ENCODE measurements at places on chromosomes 12 and 14.

- no peak overlapping the region for H3K27ac ChIP-seq
- no peak overlapping the region for H3K4me3 ChIP-seq
- no peaks in the 10 kb centered on the region for H3K27me3 ChIP-seq
- DNase-seq: no peak
- H3K4me1 ChIP-seq: no peaks in the 10 kb centered on the region
- H3K36me3 ChIP-seq: no peaks in the 10 kb centered on the region
These were observed 51.7 kb upstream of the RASSF8 start for GRCh38 chr12:25906651-25907340.

- H3K36me3 ChIP-seq: peaks cover 3% of the 10 kb centered on the region
- no peak overlapping the region for H3K4me3 ChIP-seq
- peaks cover 13% of the 10 kb centered on the region for H3K4me1 ChIP-seq
- no peak overlapping the region for H3K27ac ChIP-seq
- no peaks in the 10 kb centered on the region for H3K27me3 ChIP-seq
These were observed 8.1 kb downstream of the CPSF6 start for GRCh38 chr12:69247268-69248018.

DNA sequence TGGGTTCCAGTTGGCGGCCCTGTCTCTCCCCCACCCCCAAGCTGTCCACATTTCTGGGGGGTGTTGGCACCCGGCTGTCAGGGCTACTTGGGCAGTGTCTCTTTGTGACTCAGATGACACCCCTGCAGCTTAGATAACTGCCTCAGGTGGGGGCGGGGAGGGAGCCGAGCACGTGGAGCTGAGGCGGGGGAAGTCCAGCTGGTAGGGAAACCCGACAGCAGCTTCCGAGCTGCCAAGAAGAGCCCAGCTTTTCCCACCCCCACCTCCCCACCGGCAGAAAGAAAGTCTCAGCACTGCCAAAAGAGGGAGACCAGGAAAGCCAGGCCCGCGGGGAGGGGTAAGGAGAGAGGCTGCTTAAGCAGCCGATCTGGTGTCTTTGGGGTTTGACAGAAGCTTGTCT, 1.4 kb downstream of the LRTM2 start:
- no peak overlapping the region for H3K4me3 ChIP-seq
- no peaks in the 10 kb centered on the region for H3K36me3 ChIP-seq
- H3K4me1 ChIP-seq: no peaks in the 10 kb centered on the region
- no peaks in the 10 kb centered on the region for H3K27me3 ChIP-seq
- no peak for DNase-seq

DNA sequence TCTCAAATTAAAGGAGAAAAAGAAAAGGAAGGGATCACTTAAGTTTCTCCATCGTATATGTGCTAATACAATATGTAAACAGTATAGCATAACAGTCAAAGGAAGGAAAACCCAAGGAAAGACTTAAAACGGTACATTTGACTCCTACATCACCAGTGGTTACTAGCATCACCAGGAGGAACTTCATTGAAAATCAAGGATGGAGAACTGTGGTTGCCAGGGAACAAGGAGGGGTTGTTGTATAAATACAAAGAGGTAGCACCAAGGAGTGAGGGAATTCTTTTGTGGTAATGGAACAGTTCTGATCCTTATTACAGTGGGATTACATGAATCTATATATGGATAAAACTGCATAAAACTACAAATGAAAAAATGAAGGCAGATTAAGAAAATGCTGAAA, 1.6 kb downstream of the ZFYVE26 start:
- H3K4me1 ChIP-seq: peaks cover 14% of the 10 kb centered on the region
- no peaks in the 10 kb centered on the region for H3K36me3 ChIP-seq
- no peak for DNase-seq
- H3K4me3 ChIP-seq: no peak overlapping the region
- no peaks in the 10 kb centered on the region for H3K27me3 ChIP-seq

GRCh38 chr12:120584343-120585149, 3.3 kb upstream of the POP5 start:
- H3K4me1 ChIP-seq: peaks cover 32% of the 10 kb centered on the region
- H3K27me3 ChIP-seq: peaks cover 29% of the 10 kb centered on the region
- no peak overlapping the region for H3K27ac ChIP-seq

- DNase-seq: no peak
- no peaks in the 10 kb centered on the region for H3K36me3 ChIP-seq
- H3K27ac ChIP-seq: no peak overlapping the region
- peaks cover 23% of the 10 kb centered on the region for H3K27me3 ChIP-seq
- H3K4me3 ChIP-seq: no peak overlapping the region
These were observed 50.5 kb upstream of the FBRSL1 start for GRCh38 chr12:132439333-132439904.

- no peaks in the 10 kb centered on the region for H3K27me3 ChIP-seq
- H3K4me3 ChIP-seq: no peak overlapping the region
- no peaks in the 10 kb centered on the region for H3K36me3 ChIP-seq
- no peak for DNase-seq
- H3K27ac ChIP-seq: no peak overlapping the region
These were observed 5.1 kb downstream of the KRT85 start for GRCh38 chr12:52362118-52362726.

DNA sequence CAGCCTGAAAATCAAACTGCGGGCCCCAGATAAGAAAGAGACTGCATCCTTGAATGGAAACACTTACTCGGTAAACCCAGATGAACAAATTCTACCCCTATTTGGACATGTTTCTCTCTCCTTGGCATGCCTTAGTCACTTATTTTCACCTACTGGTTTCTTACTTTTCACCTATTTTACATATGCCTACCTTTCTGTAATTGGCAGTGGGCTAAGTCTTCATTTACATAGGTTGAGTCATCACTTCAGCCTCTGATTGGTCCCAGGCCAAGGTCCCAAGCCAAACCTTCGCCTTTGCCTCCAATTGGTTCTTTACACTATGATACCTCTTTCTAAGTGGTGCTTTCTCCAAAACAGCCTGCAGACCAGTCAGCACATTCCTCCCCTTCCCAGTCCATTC, 111.3 kb downstream of the DYRK2 start:
- H3K4me3 ChIP-seq: no peak overlapping the region
- no peak overlapping the region for H3K27ac ChIP-seq
- H3K36me3 ChIP-seq: no peaks in the 10 kb centered on the region
- no peaks in the 10 kb centered on the region for H3K4me1 ChIP-seq

DNA sequence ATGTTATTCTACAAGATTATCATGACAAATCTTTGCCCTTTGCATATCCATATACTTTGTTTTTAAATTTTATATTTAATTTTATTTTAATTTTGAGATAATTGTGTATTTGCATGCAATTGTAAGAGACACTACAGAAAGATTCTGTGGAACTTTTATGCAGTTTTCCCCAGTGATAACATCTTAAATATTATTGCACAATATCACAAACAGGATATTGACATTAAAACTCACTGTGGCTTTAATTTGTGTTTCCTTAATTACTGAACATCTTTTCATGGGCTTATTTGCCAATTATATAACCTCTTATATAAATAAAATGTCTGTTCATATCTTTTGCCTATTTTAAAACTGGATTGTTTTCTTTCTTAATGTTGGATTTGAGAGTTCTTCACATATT, 95.6 kb downstream of the ASCL1 start:
- H3K4me3 ChIP-seq: no peak overlapping the region
- no peak overlapping the region for H3K27ac ChIP-seq
- no peaks in the 10 kb centered on the region for H3K36me3 ChIP-seq
- DNase-seq: no peak
- H3K4me1 ChIP-seq: no peaks in the 10 kb centered on the region

- no peaks in the 10 kb centered on the region for H3K27me3 ChIP-seq
- no peak for DNase-seq
- H3K27ac ChIP-seq: no peak overlapping the region
- H3K4me1 ChIP-seq: no peaks in the 10 kb centered on the region
- no peaks in the 10 kb centered on the region for H3K36me3 ChIP-seq
These were observed 30.0 kb upstream of the DUSP6 start for GRCh38 chr12:89382328-89382727.

DNA sequence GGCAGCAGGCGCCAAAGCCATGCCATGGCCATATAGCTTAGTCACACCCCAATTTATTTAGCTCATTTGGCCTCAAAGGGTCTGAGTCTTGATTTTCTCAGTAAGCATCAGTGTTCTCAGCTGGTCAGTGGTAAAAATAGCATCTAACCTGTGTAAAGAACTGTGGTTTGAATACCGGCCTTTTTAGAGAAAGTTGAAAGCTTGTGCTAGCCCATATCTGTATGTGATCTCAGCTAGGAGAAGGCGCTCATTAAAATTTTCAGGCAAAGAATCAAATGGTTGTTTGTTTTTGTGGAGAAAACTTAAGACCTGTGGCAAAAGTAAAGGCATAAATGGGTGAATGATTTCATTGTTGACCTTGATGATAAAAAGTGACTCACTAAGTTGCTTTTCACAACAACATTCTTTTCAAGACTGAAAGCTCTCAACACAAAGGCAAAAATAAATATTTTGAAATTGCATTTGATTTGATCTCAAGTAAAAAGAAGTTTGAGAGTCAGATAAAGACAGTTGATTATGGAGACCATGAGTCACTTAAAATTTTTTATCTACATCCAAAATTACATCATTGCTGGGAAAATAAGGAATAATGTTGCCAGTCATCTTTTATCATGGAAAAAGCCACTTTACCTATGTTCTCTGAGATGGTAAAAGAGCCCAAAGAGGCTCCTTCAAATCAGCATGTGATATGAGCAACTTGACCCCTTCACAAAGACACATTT, 128.5 kb upstream of the RGS6 start:
- H3K27ac ChIP-seq: no peak overlapping the region
- no peak for DNase-seq
- peaks cover 5% of the 10 kb centered on the region for H3K27me3 ChIP-seq
- H3K4me1 ChIP-seq: no peaks in the 10 kb centered on the region

DNA sequence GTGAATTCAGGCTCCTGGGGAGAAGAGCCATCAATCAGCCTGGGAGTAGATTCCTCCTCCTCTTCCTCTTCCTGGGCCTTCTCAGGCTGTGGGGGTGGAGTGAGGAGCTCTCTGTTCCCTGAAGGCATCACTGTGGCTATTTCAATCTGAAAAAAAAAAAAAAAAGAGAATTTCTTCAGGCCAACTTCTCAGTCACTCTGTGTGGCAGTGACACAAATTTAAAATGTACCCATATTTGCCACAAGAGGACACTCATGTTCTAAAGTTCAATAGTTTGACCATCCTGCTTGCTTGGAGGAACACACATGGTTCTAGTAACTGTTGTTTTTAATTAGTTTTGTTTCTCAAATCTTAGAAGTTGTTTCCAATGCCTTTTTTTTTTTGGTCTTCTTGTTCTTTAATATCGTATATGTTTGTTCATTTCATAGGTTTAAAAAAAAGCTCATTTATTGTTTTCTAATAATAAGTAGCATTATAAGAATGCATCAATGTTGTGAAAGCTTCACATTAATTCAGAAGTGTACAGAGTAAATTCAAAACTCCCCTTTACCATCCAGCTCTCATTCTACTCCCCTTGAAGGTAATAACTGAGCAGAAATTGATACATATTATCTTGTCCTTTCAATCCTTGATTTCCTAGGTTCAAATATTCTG, 23.3 kb upstream of the CCER1 start:
- no peaks in the 10 kb centered on the region for H3K27me3 ChIP-seq
- H3K27ac ChIP-seq: no peak overlapping the region
- H3K4me1 ChIP-seq: no peaks in the 10 kb centered on the region
- no peak for DNase-seq
- no peak overlapping the region for H3K4me3 ChIP-seq

GRCh38 chr12:128012110-128012509, 254.9 kb upstream of the TMEM132C start:
- no peaks in the 10 kb centered on the region for H3K4me1 ChIP-seq
- H3K27me3 ChIP-seq: no peaks in the 10 kb centered on the region
- no peak for DNase-seq
- H3K4me3 ChIP-seq: no peak overlapping the region
- no peak overlapping the region for H3K27ac ChIP-seq

DNA sequence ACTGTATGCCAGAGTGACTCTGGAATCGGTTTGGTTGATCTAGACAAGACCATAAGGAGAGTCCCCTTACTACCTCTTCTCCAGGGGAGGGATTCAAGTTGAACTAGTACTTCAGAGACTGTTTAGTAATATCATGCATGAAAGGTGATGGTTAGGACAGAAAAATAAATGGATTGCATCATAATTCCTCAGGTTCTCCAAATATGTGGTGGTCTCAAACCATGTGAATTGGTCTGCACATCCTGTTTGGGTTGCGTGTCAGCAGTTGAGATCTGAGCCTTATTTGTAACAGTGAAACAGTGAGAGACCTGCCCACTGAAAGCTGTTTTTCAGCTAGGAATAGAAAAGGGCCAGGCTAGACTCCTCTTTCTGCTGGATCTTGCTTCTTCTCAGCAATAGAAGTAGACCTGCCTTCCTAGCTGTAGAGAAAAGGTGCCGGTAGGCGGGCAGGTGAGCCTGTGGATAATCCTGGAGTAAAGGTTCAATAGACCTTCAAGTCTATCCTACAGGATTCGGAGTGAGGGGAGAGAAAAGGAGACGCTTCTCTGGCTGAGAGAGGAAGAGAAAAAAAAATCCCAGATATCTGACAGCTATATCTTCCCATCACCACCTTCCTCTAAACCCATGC, 258.5 kb upstream of the E2F7 start:
- no peaks in the 10 kb centered on the region for H3K4me1 ChIP-seq
- no peak overlapping the region for H3K27ac ChIP-seq
- H3K36me3 ChIP-seq: no peaks in the 10 kb centered on the region
- H3K4me3 ChIP-seq: no peak overlapping the region
